ENCODE measurements at places on chromosomes 2 and 18.
A peak's percentile ranks its signal among the peaks of the same experiment; 100 is the strongest.

GRCh38 chr2:218295029-218295428 is 2.7 kb upstream of the TMBIM1 start:
- DNase-seq, result no peak

GRCh38 chr2:98126061-98126460 is 39.1 kb downstream of the VWA3B start:
- no peak for DNase-seq

DNA sequence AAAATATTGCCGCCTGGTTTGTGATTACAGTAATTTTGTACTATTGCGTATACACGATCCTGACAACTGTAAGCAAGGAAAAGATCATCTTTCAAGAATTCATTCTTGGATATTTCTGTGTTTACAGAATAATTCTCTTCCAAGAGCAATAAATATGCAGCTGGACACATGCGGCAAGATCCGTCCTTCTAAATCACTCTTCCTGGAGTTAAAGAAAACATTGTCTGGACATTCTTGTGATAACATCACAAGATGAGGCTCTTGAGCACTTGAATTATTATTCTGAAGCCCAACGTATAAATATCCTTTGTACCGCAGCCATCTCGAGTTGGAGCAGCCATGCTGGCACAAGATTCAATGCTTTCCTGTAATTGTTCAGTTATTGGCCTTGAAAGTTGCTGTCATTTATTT is 9.9 kb downstream of the FHL2 start:
- DNase-seq, result no peak

GRCh38 chr2:110215091-110215490 is 2.7 kb upstream of the MTLN start:
- DNase-seq, result no peak

DNA sequence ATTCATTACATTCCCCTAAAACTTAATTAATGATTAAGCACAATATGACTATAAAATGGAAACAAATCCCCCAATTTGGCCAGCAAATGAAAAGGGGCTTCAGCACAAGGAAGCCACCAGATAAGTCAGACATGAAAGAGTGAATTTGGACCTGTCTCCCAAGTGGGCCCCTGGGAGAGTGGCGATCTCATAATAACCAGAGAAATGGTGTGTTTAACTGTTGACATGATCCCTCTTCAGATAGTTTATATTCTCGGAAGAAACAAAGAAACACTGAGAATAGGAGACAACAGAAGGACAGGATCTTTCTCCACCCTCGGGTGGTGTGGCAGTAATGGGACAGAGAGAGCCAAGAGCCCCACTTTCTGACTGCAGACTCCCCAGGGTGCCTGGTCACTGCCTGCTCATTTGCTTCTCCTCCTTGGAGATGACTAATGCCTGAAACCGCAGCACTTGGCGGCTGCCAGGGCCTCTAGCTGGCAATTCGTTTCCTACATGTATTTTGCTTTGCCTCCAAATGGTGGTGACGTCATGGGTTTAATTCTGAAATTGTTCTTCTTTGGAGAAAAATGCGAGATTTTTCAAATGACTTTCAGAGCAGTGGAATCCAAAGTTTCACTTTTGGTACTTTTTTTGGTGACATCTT is 46.4 kb upstream of the SPP2 start:
- DNase-seq, result no peak

DNA sequence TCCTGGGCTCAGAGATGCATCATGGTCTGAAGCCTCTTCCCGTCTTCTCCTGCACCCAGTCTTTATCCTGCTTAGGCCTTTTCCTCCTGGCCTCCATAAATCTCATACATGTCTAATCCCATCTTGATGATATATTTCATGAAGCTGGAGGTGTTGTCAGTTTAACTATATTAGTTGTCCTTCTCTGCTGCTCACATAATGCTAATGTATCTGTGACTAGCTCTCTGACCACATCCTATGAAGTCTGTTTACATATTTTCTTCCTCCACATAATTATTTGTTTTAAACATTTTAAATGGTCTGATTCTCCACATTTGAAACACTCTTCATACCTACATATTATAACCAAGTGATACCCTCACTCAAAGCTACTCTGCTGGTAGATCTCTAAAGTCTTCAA is 315.2 kb upstream of the RND3 start:
- no peak for DNase-seq

- peak; percentile 25 for DNase-seq
Observed at GRCh38 chr2:74922592-74923227, 35.7 kb upstream of the POLE4 start.

- DNase-seq, result peak; percentile 46
Observed at GRCh38 chr2:152335016-152335725, at the start of gene FMNL2. Gene FMNL2, plus strand, starts transcription at chr2:152335174.

GRCh38 chr18:14093307-14093915 is 38.8 kb downstream of the ZNF519 start:
- no peak for DNase-seq

GRCh38 chr18:58080451-58080850 is 36.4 kb downstream of the NEDD4L start:
- peak; percentile 30 for DNase-seq

- no peak for DNase-seq
Observed at GRCh38 chr18:51611326-51611725, 413.8 kb upstream of the MEX3C start.
